ENCODE measurements at places on chromosomes 1 and 21. TPM values are rescaled to one million over a fixed set of nuclear protein-coding genes. Genes with fewer than 3 reads are reported as not detected.

Gene ZBTB8A
- total RNA-seq: 21.4 TPM

Gene TRAPPC3
- total RNA-seq: 61.5 TPM

Gene PLCH2
- not detected for total RNA-seq

Gene BMP8B
- total RNA-seq: 0.13 TPM

Gene SPRR2F
- total RNA-seq: not detected

GRCh38 chr1:247904122-247904521, 8.7 kb downstream of the OR2W3 start:
- no peak for DNase-seq

GRCh38 chr1:38050397-38051078, 3.9 kb upstream of the POU3F1 start:
- DNase-seq: no peak

DNA sequence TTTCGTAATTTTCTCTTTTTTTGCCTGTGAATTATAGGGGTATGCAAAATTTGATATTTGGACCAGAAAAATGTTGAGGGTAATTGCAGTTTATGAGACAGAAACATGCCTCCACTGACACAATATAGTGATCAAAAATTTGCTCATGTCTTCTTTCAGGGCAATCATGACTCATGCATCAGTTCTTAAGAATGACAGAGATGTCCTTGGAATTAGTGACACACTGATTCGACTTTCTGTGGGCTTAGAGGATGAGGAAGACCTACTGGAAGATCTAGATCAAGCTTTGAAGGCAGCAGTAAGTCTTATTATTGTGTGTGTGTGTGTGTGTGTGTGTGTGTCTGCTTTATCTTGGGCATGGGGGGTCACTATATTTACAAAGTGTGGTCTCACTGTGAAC, 27.5 kb downstream of the CTH start:
- no peak for DNase-seq

DNA sequence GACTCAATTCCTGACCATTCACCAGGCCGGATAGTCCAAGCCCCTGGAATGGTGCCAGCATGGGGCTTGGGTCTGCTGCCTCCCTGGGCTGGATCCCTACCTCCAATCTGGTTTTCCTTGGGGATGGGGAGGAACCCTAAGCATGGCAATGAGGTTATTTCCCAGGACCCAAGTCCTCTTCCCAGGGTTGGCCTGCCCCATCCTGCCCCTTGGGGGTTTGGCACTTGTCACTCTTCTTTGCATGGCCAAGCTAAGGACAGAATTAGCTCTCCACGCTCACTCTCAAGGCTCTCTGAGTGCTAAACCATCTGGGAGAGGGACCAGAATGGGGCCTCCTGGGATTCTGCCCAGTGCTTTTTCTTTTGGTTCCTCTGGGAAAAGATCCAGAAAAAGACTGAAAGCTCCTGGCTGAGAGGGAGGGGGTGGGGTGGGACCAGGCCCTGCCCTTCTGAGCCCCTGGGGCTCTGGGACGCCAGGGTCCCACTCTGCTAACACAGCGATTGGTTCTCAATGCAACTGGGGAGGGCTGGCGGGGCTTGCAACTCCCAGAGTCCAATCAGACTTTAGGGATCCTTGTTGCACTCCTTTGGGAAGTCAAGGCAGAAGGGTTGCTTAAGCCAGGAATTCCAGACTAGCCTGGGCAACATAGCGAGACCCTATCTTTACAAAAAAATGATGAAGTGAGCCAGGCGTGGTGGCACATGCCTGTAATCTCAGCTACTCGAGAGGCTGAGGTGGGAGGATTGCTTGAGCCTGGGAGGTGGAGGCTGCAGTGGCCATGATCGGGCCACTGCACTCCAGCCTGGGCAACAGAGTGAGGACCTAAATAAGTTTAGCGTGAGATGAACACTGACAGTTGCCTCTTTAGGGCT, 52.7 kb downstream of the DHRS3 start:
- DNase-seq: no peak

DNA sequence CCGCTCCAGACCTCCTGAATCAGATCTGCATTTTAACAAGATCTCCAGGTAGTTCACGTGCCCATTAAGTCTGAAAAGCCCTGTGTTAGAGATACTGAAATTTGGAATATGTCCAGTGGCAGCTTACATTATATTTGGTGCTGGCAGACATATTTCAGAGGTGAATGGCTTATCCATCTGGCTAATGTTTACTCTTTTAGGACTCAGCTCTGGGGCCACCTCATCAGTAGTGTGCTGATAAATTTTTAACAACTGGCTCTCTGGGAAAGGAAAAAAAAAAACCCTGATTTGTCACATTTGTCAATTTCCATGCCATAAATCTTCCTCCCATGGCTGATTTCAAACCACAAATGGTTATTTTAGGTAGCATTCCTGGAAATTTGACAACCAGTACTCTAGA, 25.3 kb upstream of the SYT6 start:
- DNase-seq: no peak

DNA sequence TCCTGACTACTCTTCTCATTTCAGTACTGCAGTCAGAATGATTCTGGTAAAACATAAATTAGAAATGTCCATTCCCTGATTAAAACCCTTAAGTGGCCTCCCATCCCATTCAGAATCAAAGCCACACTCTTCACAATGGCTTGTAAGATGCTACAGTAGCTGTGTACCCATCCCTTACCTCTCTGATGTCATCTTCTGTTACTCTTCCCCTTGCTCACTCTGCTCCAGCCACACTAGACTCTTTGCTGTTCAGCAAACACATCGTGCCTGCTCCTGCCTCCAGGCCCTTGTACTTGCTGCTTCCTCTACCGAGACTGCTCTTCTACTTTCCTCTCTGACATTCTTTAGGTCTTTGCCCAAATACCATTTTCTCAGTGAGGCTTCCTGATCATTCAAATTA, 4.3 kb upstream of the GPX7 start:
- no peak for DNase-seq

DNA sequence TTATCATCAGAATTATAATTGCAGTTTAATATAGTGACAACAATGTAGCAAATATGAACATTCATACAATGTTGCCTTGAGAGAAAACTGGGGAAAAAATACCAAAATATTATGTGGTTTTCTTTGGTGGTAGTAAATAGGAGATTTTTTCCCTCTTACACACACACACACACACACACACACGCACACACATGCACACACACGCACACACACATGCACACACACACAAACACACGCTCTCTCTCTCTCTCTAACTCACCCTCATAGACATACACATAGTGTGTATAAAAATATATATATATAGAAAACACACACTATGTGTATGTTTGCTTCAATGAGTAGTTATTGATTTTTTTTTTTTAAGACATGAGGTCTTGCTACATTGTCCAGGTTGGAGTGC, 211.6 kb downstream of the HHAT start:
- no peak for DNase-seq

DNA sequence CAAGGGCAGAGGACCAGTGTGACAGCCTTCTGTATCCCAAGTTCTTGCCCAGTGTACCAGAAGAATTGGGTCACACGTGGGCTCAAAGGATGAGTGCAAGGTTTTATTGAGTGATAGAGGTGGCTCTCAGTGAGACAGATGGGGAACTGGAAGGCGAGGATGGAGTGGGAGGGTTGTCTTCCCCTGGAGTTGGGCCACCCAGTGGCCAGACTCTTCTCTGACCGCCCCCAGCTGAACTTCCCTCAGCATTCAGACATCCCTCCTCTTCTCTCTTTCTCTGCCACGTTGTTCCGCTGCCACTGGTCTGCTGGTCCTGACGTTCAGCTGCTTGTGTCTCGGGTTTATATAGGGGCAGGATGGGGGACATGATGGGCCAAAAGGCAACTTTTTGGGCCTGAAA, 150.1 kb upstream of the IVNS1ABP start:
- DNase-seq: no peak

DNA sequence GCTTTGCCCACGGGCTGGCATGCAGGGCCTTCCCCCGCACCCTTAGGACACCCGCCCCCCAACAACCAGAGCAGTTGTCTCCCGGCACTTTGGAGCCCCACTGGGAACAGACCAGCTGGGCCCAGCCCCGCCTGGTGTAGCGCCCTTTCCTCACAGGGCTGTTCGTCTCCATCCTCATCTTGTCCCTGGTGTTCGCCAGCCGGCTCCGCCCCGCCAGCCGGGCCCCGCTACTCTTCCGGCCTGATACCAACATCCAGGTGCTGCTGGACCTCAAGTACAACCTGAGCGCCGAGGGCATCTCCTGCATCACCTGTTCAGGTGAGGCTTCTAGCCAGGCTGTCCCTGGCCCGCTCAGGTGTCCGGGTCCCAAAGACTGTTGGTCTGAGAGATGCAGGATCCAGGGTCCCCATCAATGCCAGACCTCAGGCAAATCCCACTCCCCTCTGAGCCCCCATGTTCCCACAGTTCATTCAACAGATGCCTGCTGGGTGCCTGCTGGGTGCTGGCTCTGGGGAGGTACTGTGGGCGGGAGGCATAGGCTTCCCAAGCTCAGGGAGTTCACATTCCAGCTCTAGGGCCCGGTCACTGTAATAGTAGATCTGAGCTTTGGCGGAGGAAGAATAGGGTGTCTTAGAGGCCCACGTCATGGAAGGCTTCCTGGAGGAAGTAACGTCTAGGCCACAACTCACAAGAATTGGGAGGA, 41.7 kb downstream of the DISP3 start:
- DNase-seq: no peak

DNA sequence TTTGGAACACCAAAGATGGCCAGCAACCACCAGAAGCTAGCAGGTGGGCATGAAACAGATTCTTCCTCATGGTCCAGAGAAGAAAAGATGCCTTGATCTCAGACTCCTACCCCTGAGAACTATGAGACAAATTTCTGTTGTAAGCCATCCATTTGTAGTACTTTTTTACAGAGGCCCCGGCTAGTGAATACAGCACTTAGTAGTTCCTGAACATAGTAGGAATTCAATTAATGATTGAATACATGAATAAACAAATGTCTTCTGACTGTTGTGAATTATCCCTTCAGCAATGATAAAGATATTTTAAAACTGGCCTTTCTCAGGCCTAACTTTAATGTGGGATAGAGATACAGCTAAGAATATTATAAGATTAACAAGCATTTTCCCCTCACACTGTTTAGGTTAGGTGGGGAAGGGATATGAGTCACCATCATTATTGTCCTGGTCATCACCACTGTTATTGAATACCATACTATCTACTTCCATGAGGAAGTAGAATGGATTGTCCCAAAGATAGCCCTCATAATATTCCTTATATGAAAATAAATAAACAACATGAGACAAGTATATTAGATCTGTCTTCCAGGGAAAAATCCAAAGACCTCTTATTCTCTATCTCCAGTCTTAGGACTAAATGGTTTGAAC, 51.4 kb downstream of the ADCY10 start:
- no peak for DNase-seq
